ENCODE measurements at places on chromosomes 16 and 17. TPM values are rescaled to one million over a fixed set of nuclear protein-coding genes. Genes with fewer than 3 reads are reported as not detected.

Gene TNP2
- not detected for total RNA-seq

- H3K27ac ChIP-seq = no peak overlapping the region
- H3K4me1 ChIP-seq = no peaks in the 10 kb centered on the region
- no peak for DNase-seq
- H3K36me3 ChIP-seq = no peaks in the 10 kb centered on the region
These were observed 15.6 kb downstream of the CDH8 start for GRCh38 chr16:62020681-62021080.

DNA sequence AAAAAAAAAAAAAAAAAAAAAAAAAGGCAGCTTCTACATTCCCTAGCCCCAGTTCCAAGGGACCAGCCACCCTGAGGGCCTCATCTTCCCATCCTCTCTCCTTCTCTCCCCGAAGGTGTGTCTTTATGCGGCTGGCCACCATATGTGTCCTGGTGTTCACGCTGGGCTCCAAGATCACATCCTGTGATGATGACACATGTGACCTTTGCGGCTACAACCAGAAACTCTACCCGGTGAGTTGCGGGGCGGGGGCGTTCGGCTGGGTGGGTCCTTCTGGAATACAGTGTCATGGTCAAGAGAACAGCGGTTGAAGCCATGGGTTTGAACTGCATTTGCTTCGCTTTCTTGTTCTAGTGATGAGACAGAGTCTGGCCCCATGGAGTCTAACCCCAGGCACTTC, 22.6 kb upstream of the COQ7 start:
- no peak overlapping the region for H3K27ac ChIP-seq
- H3K36me3 ChIP-seq = no peaks in the 10 kb centered on the region
- no peak for DNase-seq
- H3K4me1 ChIP-seq = no peaks in the 10 kb centered on the region
- H3K27me3 ChIP-seq = no peaks in the 10 kb centered on the region

DNA sequence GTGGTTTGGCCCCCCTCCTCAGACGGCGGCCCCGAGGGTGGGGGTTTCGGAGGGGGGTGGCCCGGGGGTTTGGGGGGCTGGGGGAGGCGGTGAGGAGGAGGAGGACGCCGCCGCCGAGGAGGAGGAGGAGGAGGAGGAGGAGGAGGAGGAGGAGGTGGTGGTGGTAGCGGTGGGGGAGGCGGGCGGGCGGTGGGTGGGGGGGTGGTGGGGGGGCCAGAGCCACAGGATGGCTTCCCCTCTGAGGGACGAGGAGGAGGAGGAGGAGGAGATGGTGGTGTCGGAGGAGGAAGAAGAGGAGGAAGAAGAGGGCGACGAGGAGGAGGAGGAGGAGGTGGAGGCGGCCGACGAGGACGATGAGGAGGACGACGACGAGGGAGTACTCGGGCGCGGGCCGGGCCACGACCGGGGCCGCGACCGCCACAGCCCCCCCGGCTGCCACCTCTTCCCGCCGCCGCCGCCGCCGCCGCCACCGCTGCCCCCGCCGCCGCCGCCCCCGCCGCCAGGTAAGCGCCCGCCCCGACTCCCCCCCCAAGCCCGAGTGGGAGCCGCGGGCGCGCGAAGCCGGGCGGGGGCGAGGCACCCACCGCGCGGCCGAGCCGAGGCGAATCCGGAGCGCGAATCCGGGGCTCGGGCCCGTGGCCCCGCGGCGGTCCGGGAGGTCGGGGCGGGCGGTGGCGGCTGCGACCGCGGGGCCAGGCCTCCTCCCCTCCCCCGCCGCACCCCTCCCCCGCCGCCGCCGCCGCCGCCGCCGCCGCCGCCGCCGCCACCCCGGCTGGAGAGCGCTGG, 3.8 kb upstream of the CHD3 start:
- peaks cover 3% of the 10 kb centered on the region for H3K36me3 ChIP-seq
- peaks cover 10% of the 10 kb centered on the region for H3K4me1 ChIP-seq
- peak overlapping the region; percentile 88 for H3K27ac ChIP-seq
- no peaks in the 10 kb centered on the region for H3K27me3 ChIP-seq
- DNase-seq = no peak

GRCh38 chr16:67996666-67997065, 2.6 kb downstream of the DPEP2 start:
- H3K4me1 ChIP-seq = peaks cover 37% of the 10 kb centered on the region
- H3K4me3 ChIP-seq = no peak overlapping the region
- no peak for DNase-seq
- H3K36me3 ChIP-seq = peaks cover 8% of the 10 kb centered on the region
